Stimulated activated CD8-positive, alpha-beta memory T cell treated with anti-CD3 and anti-CD28 coated beads, Interleukin-2, amount 100 ng/mL, for 48 hours (primary cell): ENCODE measurements at places on chromosomes 13 and 19.

DNA sequence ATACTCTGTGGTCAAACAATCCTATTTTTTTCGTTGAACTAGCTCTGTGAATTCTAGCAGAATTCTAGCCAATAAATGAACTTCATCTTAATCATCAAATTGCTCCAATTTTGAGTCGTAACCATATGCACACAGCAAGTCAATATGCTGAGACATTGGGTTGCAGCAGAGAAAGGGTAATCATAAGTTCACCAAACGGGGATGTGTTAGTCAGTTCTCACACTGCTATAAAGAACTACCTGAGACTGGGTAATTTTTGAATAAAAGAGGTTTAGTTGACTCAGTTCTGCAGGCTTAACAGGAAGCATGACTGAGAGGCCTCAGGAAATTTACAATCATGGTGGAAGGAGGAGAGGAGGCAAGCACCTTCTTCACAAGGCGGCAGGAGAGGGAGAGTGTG, 67.7 kb upstream of the ABCC4 start:
- no peak for DNase-seq

- peak; percentile 94 for DNase-seq
Observed at GRCh38 chr19:57362997-57363687, at the start of the genes TRAPPC2B and ZNF547. Gene TRAPPC2B (plus strand): TSS chr19:57363551. CDS start chr19:57364834, 1,283 bp downstream. Gene ZNF547 (plus strand): TSS chr19:57363551. CDS start chr19:57368556, 5,005 bp downstream.

DNA sequence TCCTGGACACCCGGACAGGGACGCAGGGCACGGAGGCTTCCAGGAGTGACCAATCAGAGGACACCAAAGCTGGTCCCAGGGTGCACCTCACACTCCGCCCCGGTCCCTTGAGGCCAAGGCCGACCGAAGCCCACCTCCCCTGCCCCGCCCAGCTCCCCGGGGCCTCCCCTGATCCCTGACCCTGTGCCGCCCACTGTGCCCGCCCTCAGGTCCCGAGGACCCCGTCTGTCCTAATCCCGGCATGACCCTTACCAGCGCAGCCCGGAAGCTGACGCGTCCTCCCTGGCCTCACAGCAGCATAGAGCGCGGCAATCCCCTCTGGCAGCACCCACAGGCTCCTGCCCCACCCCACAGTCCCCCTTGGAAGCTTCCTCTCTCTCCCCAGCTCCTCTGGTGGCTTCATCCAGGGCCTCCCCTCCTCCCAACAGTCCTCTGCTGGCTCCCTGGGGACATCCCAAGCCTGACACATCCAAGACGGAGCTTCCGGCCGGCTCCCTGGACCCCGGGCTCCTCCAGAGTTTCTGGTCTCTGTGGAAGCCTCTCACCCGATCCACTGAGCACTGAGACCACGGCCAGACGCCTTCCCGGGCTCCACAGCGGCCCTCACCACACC, 7.4 kb upstream of the CDC34 start:
- no peak for DNase-seq

DNA sequence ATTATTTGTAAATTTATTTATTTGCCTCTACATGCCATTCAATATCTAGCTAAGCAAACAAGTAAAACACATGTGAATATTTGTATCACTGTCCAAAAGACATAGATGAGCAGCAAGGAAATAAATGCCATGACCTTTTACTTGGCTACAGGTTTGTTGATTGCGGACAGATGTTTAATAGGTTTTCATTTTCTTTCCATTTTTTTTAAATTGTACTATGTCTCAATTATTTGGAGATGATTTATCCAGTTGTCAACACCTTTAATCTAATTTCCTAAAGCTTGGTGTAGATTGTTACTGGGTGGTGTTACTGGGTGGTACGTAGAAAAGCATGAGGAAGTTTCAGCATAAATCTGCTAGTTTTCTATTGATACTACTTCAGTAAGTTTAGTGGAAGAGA, 560.6 kb upstream of the SPRY2 start:
- DNase-seq: no peak

- DNase-seq: no peak
Observed at GRCh38 chr19:55276720-55277430, 3.0 kb downstream of the HSPBP1 start.

GRCh38 chr19:29303069-29303718, 90.2 kb upstream of the UQCRFS1 start:
- DNase-seq: no peak

GRCh38 chr19:7182489-7182888, 111.7 kb downstream of the INSR start:
- DNase-seq: no peak

GRCh38 chr13:101691341-101691860, 238.9 kb downstream of the ITGBL1 start:
- no peak for DNase-seq

DNA sequence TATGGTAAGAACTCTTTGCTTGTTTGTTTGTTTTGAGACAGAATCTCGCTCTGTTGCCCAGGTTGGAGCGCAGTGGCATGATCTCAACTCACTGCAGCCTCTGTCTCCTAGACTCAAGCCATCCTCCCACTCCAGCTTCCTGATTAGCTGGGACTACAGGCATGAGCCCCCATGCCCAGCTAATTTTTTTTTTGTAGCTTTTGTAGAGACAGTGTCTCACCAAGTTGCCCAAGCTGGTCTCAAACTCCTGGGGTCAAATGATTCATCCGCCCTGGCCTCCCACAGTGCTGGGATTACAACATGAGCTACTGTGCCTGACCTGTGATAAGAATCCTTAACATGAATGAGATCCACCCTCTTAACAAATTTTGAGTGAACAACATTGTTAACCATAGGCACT, 183.9 kb upstream of the TSHZ3 start:
- no peak for DNase-seq

GRCh38 chr19:1356508-1356865, 27.2 kb upstream of the NDUFS7 start:
- no peak for DNase-seq

DNA sequence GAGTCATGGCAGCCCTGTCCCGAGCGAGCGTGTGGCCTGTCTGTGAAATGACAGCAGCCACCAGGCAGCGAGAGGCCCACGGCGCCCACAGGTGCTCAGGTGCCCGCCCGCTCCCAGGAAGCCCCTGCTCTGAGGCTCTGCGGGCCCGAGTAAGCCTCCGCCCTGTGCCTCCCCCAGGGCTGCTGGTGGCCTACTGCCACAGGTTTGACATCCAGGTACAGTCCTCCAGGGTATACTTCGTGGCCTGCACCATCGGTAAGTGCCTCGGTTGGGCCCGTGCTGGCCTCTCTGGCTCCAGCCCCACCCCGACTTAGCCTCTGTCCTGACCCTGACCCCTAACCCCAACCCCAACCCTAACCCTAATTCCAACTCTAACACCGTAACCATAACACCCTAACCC, 15.0 kb upstream of the TMPRSS9 start:
- no peak for DNase-seq

- no peak for DNase-seq
Observed at GRCh38 chr19:14510311-14511228, 7.6 kb downstream of the DNAJB1 start.

- no peak for DNase-seq
Observed at GRCh38 chr13:74190999-74191398, 56.8 kb upstream of the KLF12 start.

DNA sequence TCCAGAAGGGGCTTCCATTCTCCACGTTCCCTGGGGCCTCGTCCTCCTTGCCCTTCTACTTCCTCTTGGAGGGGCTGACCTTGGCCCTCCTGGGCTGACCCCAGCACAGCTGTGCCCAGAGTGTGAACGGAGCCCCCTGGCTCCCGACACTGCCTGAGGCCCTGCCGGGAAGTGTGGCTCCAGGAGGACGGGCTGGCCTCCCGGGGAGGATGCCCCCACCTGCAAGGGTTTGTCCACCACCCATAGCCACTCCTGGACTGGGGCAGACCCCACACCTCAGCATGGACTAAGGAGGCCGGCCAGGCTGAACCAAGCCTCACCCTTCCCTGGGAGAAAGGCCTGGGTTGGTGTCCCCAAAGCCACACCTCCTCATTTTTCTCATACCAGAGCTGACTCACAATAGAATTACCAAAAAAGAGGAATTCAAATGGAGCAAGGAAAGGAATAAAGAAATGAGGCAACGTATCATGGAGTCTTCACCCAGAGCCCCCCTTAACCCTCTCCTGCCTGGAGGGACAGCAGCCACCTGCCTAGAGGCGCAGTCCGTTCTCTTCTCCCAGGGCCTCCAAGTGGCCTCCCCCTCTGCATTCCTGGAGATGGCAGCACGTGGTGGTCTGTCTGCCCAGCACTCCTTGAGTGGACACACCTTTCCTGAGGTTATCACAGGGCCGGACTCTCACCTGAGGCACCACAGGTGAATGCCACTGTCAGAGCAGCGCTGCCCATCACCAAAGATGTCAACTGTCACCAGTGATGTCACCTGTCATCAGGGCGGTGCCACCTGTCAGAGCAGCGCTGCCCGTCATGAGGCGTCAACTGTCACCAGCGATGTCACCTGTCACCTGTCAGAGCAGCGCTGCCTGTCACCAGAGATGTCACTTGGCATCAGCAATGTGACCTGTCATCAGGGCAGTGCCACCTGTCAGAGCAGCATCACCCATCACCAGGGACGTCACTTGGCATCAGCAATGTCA, 3.1 kb upstream of the C13orf46 start:
- no peak for DNase-seq

DNA sequence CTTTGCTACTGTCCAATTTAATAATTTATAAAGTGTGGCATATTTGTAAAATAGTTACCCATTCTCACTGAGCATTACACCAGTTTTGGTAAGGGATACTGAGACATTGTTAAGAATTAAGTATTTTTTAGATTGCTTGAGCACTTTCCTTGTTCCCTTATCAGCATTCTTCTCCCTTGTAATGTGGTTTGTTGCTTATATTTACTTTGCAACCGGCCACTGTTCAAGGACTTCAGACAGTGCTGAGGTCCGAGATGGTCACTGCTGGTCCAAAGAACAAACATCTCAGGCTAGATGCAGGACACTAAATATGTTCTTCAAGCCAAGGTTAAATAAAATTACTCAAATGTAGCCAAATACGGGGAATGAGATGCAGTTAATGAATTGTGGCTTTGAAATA, 161.4 kb downstream of the TM9SF2 start:
- no peak for DNase-seq

- peak; percentile 71 for DNase-seq
Observed at GRCh38 chr19:48419158-48419920, 25.9 kb downstream of the GRIN2D start.

DNA sequence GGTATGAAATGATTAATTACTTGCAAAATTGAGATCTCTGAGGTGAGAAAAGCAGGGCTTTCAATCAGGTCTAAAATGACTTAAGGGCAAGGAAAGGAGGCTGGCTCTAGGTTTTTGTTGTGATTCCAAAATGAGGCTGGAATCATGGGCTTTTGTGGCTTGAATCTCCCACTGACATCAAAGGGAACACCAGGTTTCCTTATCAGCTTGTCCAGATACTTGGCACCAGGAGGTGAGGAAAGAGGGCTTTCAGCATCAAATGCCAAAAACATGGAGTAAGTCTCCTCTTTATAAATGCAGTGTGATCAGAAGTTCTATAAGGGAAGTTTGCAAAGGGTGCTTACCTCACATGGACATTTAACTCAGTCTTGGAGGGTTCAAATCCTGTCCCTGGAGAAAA, 402.3 kb downstream of the NDFIP2 start:
- DNase-seq: no peak

DNA sequence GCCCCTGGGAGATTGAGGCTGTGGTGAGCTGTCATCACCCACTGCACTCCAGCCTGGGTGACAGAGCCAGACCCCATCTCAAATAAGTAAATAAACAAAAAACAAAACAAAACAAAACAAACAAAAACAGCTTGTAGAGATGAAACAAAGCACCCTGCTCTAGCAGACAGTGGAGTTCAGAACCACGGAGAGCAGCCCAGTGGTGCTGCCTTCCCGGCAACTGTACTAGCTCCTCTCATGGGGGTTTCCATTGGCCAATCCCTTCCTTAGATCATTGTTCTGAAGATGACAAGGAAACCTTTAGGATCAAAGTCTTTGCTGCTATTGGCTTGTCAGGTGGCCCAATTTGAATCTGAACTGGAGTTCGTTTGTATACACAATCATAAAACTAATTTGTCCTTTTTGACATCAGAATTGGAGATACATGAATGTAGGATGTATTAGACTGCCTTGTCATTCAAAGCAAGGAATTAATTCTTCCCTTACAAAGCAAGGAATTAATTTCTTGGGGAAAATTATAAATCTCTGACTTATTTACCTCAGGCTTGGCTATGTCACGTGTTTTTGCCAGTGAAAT, 19.7 kb upstream of the SYCN start:
- no peak for DNase-seq

- no peak for DNase-seq
Observed at GRCh38 chr19:40393894-40394815, 4.2 kb upstream of the HIPK4 start.

DNA sequence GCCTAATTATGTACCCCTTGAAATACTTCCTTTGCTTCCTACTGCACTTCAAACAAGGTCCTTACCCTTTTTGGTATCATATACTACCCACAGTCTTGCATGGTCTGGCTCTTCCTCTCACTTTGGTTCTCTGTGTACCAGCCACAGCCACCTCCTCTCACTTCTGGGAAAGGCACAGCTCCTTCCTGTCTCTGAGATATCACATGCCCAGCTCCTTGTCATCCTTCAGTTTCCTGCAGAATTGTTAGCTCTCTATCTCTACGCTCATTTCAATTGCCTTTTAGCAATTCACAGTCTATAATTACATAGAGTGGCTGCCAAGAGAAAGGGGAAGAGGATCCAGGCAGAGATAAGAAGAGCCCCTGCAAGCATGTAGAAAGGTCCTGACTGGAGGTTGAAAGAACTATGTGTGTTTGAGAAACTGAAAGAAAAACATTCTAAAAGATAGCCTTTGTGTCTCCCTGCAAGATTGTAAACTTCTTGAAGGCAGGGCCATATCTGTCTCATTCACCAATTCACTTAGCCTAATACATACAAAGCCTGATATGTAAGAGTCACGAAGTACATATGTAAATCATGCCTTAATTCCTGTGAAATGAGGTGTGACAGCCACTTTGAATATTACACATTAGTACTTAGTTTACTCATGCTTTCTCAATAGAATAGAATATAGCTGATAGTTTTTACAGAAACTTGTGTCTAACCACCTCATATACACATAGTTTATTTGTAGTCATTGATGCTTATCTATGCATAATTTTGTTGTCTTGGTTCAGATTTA, 933.1 kb downstream of the DIAPH3 start:
- DNase-seq: no peak

GRCh38 chr13:79508224-79508961, 27.4 kb downstream of the NDFIP2 start:
- no peak for DNase-seq

GRCh38 chr19:19475849-19476828, 39.2 kb downstream of the TSSK6 start:
- no peak for DNase-seq

GRCh38 chr19:4969772-4970531, 1.0 kb downstream of the KDM4B start:
- no peak for DNase-seq

- no peak for DNase-seq
Observed at GRCh38 chr19:42269478-42270345, 660 bp downstream of the CIC start.

DNA sequence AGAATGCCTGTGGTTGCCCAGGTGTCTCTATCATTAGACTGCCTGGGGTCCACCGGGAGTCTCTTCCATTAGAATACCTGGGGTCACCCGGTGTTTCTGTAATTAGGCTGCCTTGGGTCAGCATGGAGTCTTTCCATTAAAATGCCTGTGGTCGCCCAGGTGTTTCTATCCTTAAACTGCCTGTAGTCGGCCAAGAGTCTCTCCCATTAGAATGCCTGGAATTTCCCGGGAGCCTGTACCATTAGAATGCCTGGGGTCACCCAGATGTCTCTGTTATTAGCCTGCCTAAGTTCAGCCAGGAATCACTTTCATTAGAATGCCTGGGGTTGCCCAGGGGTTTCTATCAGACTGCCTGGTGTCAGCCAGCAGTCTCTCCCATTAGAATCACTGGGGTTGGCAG, 1492.8 kb downstream of the UQCRFS1 start:
- DNase-seq: no peak

- DNase-seq: no peak
Observed at GRCh38 chr13:109833071-109833470, 46.7 kb upstream of the IRS2 start.

GRCh38 chr13:56563663-56564062, 577.1 kb upstream of the PRR20A start:
- no peak for DNase-seq
